ENCODE measurements at places on chromosomes 2 and 18.

DNA sequence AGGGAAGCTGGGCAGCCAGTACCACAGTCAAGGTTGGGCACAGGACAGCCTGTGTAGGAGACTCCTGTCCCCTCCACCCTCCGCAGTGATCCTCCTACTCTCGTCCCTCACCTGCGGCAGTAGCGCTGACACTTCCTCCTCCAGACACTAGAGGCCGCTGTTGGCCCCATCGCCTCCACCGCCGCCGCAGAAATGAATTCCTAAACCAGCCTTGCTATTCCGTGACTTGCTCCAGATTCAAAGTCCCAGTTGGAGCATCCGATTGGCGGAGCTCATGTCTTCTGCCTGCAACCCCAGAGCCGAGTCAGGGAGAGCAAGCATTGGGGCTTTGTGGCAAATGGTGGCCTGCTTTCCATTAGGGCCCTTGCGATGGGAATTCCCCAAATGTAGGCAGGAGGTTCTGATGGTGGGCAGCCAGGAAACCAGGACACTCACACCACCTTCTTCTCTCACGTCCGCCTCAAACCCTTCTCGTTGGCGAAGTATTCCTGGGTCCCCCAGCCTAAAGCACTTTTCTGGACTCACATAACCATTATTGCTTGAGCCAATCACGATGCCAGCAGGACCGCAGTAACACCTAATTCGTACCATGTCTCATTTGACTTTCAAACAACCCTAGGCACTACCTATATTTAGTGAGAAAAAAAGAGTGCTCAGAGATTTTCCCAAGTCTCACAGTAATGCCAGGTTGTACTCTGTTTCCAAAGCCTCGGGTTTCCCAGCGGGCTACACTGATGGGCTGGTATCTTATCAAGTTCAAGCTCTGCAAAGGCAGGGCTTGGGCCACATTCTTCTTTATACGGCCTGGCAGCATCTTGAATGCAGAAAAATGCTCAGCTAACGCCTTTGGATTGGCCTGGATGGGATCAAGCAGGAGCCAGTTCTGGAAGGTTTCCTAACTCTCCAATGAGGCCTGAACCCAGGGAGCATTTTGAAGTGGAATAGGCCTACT lies 1.2 kb upstream of the DNAJB2 start:
- peak; percentile 90 for DNase-seq

DNA sequence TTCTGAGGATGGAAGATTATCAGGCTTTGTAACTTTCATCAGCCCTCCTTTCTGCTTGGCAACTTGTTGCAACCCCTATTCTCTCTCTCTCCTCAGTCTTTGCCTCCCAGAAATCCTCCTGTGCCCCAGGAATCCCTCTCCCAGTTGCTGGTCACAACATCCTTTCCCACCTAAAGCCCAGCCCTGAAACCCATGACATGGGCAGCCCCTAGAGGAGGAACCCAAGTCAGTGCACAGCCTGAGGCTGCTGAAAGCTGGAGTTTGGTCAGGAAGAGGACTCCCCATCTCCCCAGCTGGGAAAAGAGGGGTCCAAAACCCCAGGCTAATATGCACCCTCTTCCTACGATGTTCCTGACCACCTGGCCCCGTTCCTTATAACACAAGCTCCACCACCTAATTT lies 29.5 kb downstream of the PKDCC start:
- no peak for DNase-seq

GRCh38 chr18:69985239-69985638 lies 37.6 kb upstream of the CD226 start:
- no peak for DNase-seq

DNA sequence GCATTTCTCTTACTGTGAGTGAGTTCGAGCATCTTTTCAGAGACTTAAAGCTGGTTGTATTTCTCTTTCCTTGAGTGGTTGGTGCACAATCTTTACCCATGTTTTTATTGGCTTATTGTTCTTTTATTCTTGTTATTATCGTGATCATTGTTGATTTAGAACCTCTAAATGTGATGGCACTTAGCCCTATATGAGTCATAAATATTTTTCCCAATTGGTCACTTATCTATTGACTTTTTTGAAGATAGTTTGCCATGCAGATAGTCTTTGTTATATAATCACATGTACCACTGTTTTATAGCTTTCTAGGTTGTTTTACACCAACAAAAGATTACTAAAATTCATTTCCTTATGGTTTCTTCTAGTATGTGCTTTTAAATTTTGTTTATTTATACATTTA lies 141.6 kb upstream of the MSH6 start:
- DNase-seq = no peak

- no peak for DNase-seq
These were observed 427.1 kb upstream of the CNTNAP5 start for GRCh38 chr2:123597988-123598387.

- peak; percentile 36 for DNase-seq
These were observed 64.7 kb upstream of the MGAT5 start for GRCh38 chr2:134189009-134189720.

GRCh38 chr2:241862775-241863535 lies 4.3 kb upstream of the PDCD1 start:
- no peak for DNase-seq

GRCh38 chr18:26506012-26506411 lies 42.3 kb downstream of the KCTD1 start:
- no peak for DNase-seq

- DNase-seq = no peak
These were observed 185.9 kb upstream of the SLC39A10 start for GRCh38 chr2:195471163-195471562.

GRCh38 chr2:85668857-85669142 lies 801 bp upstream of the SFTPB start:
- no peak for DNase-seq

DNA sequence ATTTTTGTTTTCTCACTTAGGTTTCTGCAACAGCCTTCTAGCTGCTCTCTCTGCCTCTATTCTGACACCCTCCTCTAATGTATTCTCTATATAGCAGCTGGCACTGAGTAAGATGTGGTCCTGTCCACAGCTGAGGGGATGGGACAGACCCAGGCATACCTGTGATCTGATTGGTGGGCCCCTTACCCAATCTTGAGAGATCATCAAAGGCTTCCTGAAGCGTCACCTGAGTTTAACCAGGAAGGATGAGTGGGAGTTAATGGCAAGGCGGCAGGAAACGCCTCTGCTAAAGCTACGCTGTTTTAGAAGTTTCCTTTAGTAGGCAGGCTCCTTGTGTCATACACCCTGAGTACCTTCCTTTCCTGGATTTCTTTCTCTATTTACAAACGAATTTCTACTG lies 5.7 kb upstream of the TET3 start:
- no peak for DNase-seq

DNA sequence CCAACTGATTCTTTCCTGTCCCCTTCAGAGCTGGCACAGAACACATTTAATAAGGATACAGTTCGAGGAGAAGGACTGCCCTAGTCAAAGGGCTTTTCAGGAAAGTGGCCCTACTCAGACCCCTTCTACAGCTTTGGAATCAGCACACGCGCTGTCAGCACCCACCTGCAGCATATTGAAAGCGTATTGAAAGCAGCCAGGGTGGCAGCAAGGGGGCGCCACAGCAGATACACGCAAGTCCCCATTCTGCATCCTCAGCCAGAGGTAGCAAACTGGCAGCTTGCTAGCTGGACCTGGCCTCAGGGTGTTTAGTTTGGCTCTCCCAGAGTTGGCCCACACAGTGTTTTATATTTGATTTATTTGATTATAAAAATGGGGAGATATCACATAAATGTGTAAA lies 101.0 kb upstream of the NT5C1B start:
- DNase-seq = no peak

DNA sequence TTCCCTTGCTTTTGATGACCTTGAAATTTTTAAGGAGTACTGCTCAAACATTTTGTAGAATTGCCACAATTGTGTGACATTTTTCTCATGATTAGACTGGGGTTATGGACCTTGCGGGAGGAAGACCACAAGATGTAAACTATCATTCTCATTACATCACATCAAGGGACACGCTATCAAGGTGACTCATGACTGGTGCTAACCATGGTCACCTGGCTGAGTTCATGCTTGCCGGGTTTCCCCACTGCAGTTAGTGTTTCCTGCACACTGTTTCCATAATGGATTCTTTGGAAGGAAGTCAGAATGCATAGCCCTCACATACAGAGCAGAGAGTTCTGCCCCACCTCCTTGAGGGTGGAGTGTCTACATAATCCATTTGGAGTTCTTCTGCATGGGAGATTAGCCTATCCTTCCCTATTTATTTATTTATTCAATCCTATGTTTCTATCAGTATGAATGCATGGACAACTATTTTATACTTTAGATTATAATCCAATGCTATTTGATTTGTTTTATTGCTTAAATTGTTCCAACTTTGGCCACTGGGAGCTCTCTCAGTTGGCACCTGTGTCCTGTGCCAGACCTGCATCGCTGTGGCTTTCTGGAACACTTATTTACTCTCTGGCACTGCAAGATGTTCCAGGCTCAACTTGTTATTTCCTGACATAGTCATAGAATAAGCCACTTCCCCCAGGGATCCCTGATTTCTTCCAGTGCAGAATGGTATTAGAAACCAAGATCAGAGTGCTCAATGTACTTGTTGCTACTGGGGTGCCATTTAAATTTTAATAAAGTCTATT lies 6.0 kb downstream of the MC2R start:
- no peak for DNase-seq

GRCh38 chr2:22890132-22890531 lies 494.8 kb upstream of the KLHL29 start:
- no peak for DNase-seq

GRCh38 chr2:150358468-150358807 lies 129.0 kb downstream of the RND3 start:
- DNase-seq = no peak

GRCh38 chr2:178674122-178674521 lies 133.1 kb downstream of the TTN start:
- DNase-seq = no peak
